Activated CD4-positive, alpha-beta T cell treated with anti-CD3 and anti-CD28 coated beads, Interleukin-2, amount 10 ng/mL, durations not matched to agents 24 days and 14 days (primary cell): ENCODE measurements at places on chromosomes 3 and 15. TPM values are rescaled to one million over a fixed set of nuclear protein-coding genes. Genes with fewer than 3 reads are reported as not detected.

Gene ZMYND10
- total RNA-seq = 1.2 and 1.3 TPM in 2 replicates

Gene WDR72
- not detected in 2 replicates for total RNA-seq

Gene FGD5
- 0.14 TPM in 1 of 2 replicates, not detected in the other for total RNA-seq

Gene MAP1A
- 2.0 and 2.1 TPM in 2 replicates for total RNA-seq

Gene MRPS25
- 103 and 114 TPM in 2 replicates for total RNA-seq

Gene ALG1L2
- total RNA-seq = not detected in 2 replicates

Gene ANKRD34C
- not detected in 2 replicates for total RNA-seq

Gene GOLGA8K
- 0.21 and 0.62 TPM in 2 replicates for total RNA-seq

Gene AP3B2
- total RNA-seq = not detected in 2 replicates

DNA sequence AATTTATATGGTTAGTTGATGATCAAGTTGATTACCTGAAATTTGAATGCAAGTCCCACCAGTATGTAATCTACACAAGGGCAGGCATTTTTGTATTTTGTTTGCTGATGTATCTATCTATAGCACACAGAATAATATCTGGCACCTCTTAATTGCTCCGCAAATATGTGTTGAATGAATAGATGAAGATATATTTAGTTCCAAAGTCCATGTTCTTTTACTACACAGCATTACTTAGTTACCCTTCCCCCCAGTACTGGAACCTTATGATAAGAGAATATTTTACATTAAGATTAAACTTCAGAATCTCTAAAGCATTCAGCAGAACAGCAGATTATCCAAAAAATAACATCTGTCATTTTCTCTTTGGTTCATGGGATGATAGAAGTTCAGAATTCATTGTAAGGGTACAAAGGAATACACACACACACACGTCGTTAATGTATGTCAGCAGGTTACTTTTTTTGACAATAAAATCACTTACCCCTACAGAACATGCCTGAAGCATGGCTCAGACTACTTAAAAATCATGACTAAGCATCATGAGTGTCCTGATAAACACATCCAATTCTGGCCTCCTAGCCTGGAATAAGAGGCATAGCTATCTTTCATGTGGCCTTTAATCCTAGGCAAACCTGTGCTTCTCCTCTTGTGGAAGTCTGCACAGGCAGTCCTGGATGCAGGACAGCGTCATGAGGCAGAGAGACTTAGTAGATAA is 148.9 kb upstream of the TBC1D5 start:
- no peak for DNase-seq
- H3K27ac ChIP-seq = no peak overlapping the region
- H3K4me3 ChIP-seq = no peak overlapping the region
- no peaks in the 10 kb centered on the region for H3K4me1 ChIP-seq

GRCh38 chr3:89702404-89702803 is 595.0 kb downstream of the EPHA3 start:
- H3K36me3 ChIP-seq = no peaks in the 10 kb centered on the region
- no peak for DNase-seq
- H3K27ac ChIP-seq = no peak overlapping the region

DNA sequence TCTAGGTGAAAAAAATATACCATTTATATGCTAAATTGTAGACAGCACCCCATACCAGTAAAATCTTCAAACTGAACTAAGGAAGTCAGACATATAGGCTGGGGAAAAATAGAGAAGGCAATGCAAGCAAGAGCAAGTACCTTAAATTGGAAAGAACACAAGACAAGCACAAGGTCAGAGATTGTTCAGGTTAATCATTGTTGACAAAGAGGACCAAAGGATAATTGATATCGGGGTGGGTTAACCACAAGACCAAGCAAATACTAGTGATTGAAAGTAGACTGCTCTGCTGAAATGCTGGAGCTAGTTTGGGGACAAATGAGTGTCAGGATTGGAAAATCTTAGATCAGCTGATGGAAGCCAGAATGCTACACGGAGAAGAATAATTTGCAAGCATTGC is 499.8 kb downstream of the ROBO2 start:
- H3K27ac ChIP-seq = no peak overlapping the region
- DNase-seq = no peak
- no peak overlapping the region for H3K4me3 ChIP-seq
- H3K36me3 ChIP-seq = no peaks in the 10 kb centered on the region

DNA sequence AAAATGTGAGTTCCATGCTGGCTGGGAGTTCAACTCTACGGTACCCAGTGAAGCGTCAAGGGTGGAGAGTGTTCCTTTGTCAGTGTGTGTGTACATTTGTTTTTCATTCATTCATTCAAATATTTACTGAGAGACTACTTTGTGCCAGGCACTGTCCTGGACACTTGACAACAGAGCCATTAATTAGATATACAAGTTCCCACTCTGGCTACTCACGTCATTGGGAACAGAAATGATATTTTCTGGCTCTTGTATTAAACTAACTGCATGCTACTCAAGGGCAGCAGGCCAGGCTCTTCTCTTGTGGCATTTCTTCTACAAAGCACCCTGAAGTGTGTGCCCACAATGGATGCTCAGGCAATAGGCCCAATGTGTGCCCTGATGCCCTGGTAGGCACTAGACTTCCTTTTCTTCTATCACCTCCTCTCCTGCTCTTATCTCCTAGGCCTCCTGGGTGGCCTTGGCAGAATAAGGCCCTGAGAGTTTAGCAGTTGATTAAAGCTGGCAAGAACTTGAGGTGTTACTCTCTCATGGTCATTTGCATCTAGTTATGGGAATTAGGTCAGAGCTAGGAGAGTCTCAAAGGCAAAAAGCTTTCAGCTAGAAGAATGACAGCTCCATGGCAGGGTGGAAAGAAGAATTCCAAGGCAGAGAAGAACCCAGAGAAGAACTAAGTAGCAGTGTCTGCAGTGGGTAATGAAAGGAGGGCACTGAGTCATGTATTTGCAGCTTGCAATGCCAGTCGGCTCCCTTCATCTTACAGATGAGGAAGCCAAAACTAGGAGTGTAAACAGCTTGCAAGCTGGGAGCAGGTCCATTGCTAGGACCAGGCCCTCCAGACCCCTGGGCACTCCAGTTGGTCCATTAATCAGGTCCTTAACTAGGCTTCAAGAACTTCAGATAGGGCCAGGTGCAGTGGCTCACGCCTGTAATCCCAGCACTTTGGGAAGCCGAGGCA is 14.0 kb upstream of the SMAD3 start:
- no peak for DNase-seq
- no peaks in the 10 kb centered on the region for H3K36me3 ChIP-seq
- peaks cover 31% of the 10 kb centered on the region for H3K4me1 ChIP-seq
- H3K27ac ChIP-seq = no peak overlapping the region
- H3K27me3 ChIP-seq = peaks cover 2% of the 10 kb centered on the region
- no peak overlapping the region for H3K4me3 ChIP-seq

DNA sequence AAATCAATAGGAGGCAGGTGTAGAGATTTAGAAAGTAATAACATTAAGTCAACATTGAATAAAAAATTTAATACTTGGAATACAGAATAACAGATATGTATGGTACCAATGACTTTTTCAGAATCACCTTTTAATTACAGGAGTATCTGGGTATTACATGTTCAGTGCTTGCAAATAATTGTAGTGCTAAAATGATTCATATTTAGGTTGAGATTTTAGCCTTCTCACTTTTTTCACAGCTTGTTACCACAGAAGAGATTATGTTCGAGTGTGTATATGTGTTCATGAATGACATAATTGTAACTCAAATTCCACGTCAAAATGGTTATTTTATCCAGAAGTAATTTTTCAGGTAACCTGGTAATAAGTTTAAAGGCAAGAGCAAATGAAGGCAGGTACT is 187.9 kb upstream of the TBL1XR1 start:
- H3K4me1 ChIP-seq = peaks cover 1% of the 10 kb centered on the region
- no peak for DNase-seq
- no peak overlapping the region for H3K4me3 ChIP-seq
- H3K27me3 ChIP-seq = no peaks in the 10 kb centered on the region

DNA sequence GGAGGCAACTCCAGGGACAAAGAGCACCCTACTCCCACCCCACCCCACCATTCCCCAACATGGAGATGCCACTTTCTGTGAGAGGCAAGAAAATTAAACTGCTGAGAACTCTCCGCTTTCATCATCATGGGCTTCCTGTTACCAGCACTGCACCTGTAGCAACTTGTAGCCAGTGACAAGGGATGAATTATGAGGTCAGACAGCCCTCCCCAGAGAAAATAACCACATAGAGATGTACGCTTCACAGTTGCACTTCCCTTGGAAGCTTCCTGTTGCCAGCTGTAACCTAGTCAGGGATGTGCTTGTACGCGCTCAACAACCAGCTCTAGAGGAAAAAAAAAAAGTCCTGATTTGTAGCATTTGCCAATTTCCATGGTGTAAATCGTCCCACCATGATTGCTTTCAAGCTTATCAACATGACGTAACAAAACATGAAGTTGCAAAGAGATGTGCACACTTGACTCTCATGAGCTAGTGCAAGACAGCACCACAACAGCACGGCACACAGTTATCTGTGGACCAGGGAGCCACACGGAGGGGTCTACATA is 145.4 kb downstream of the RAB11A start:
- H3K4me3 ChIP-seq = no peak overlapping the region
- H3K27me3 ChIP-seq = peaks cover 16% of the 10 kb centered on the region
- no peak for DNase-seq
- H3K27ac ChIP-seq = no peak overlapping the region
- no peaks in the 10 kb centered on the region for H3K36me3 ChIP-seq
- no peaks in the 10 kb centered on the region for H3K4me1 ChIP-seq

- H3K4me3 ChIP-seq = no peak overlapping the region
- DNase-seq = no peak
Observed at GRCh38 chr15:87416591-87417257, 839.8 kb downstream of the NTRK3 start.

- peaks cover 8% of the 10 kb centered on the region for H3K27me3 ChIP-seq
- no peak overlapping the region for H3K4me3 ChIP-seq
- H3K27ac ChIP-seq = no peak overlapping the region
- H3K4me1 ChIP-seq = no peaks in the 10 kb centered on the region
Observed at GRCh38 chr3:5231074-5231473, 43.6 kb downstream of the EDEM1 start.
